Endodermal cell (in vitro differentiated cells): ENCODE measurements at places on chromosomes 13 and 19. TPM values are rescaled to one million over a fixed set of nuclear protein-coding genes. Genes with fewer than 3 reads are reported as not detected.
A peak's percentile ranks its signal among the peaks of the same experiment; 100 is the strongest.

- peaks cover 49% of the 10 kb centered on the region for H3K36me3 ChIP-seq
- H3K4me3 ChIP-seq = peak overlapping the region; percentile 99
- DNase-seq = peak; percentile 75
These were observed 2.5 kb downstream of the LDLR start for GRCh38 chr19:11091703-11092153.

- H3K27me3 ChIP-seq = no peaks in the 10 kb centered on the region
- H3K4me1 ChIP-seq = no peaks in the 10 kb centered on the region
- DNase-seq = no peak
These were observed 319.7 kb upstream of the TSHZ3 start for GRCh38 chr19:31668921-31669320.

- no peaks in the 10 kb centered on the region for H3K4me1 ChIP-seq
- no peak overlapping the region for H3K4me3 ChIP-seq
- H3K27ac ChIP-seq = no peak overlapping the region
- no peaks in the 10 kb centered on the region for H3K36me3 ChIP-seq
These were observed 3.7 kb downstream of the PSG9 start for GRCh38 chr19:43265664-43266025.

DNA sequence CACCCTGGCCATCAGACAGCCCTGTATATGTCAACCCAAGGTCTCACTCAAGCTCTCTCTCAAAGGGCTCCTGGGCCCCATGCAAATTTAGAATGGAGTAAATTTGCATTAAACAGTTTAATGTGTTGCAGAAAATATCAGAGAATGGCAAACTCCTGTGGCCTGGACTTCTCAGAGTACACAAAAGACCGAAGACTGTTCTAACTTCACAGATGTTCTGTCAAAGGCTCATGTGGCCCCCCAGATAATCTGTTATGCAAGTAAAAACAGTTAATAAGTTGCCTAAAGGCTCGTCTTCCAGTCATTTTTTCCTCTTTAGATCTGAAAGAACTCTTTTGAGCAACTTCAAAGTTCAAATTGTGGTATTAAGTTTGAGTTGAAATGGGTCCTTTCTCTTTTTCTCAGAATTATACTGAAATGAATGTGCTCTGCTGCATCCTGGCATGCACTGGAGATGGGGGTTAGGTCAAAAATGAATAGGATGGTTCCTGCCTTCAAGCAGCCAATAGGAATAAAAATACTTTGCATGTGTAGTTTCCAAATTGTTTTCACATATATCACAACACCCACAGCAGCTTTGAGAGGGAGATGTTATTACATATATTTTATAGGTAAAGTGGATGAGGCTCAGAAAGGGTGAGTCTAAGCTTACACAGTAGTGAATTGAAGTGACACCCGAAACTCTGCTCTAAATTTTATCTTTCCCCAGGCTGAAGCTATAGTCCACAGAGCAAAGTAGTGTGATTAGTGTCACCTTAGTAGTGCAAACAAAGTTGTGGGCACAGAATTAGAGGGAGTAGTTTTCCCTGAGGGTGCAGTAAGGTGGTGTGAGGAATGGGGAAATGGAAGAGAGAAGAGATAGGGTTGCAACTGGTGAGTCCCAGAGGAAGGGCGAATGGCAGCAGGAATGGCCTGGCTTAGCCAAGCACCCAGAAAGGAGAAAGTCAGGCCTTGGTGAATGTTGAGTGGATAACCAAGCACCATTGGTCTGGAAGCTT lies 205.0 kb upstream of the RFC3 start:
- H3K36me3 ChIP-seq = no peaks in the 10 kb centered on the region
- no peaks in the 10 kb centered on the region for H3K27me3 ChIP-seq
- H3K4me3 ChIP-seq = no peak overlapping the region
- H3K27ac ChIP-seq = peak overlapping the region; percentile 30

PLEKHA4 gene
- total RNA-seq = 7.0 to 10.7 TPM (median 7.2 TPM) in 3 replicates

CCDC169 gene
- 19.8 to 28.0 TPM (median 26.3 TPM) in 3 replicates for total RNA-seq

- no peak overlapping the region for H3K4me3 ChIP-seq
- H3K27ac ChIP-seq = no peak overlapping the region
- H3K36me3 ChIP-seq = no peaks in the 10 kb centered on the region
- H3K27me3 ChIP-seq = no peaks in the 10 kb centered on the region
- peak; percentile 12 for DNase-seq
- H3K4me1 ChIP-seq = no peaks in the 10 kb centered on the region
These were observed 279.9 kb downstream of the UQCRFS1 start for GRCh38 chr19:28933039-28933438.

VSTM2B gene
- 0.18 TPM in 1 of 2 replicates, not detected in the other for total RNA-seq

DNA sequence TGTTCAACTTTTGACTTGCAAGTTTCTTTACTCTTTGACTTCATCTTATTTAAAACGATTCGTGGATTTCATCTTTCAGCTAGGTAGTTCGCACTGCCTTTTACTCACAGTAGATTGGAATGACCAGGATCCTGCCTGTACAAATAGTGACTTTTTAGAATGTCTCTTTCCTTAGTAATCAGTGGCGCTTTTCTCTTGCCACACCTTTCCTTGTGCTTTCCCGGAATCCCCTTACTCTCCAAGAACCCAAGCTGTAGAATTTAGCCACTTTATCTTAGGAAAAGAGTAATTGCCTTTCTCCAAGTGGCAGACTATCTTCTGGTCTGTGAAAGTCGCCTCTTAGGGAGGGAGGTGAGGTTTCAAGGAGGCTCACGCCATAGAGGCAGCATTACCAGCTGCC lies 123.4 kb downstream of the LMO7 start:
- H3K36me3 ChIP-seq = no peaks in the 10 kb centered on the region
- H3K27me3 ChIP-seq = no peaks in the 10 kb centered on the region
- no peak overlapping the region for H3K4me3 ChIP-seq
- peaks cover 6% of the 10 kb centered on the region for H3K4me1 ChIP-seq
- no peak for DNase-seq

DNA sequence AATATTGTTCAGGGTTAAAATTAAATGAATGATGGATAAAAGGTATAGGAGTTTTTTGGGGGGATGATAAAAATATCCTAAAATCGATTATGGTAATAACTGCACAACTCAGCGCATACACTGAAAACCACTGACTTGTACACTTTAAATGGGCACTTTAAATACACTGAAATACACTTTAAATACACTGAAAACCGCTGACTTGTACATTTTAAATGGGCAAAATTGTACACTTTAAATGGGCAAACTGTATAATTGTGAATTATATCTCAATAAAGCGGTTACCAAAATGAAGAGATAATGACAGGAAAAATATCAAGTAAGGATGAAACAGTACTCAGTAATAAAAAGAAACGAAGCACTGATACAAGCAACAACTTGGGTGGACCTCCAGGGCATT lies 1.5 kb downstream of the LIG1 start:
- H3K36me3 ChIP-seq = peaks cover 14% of the 10 kb centered on the region
- H3K4me1 ChIP-seq = no peaks in the 10 kb centered on the region
- H3K27ac ChIP-seq = no peak overlapping the region
- H3K27me3 ChIP-seq = no peaks in the 10 kb centered on the region

DNA sequence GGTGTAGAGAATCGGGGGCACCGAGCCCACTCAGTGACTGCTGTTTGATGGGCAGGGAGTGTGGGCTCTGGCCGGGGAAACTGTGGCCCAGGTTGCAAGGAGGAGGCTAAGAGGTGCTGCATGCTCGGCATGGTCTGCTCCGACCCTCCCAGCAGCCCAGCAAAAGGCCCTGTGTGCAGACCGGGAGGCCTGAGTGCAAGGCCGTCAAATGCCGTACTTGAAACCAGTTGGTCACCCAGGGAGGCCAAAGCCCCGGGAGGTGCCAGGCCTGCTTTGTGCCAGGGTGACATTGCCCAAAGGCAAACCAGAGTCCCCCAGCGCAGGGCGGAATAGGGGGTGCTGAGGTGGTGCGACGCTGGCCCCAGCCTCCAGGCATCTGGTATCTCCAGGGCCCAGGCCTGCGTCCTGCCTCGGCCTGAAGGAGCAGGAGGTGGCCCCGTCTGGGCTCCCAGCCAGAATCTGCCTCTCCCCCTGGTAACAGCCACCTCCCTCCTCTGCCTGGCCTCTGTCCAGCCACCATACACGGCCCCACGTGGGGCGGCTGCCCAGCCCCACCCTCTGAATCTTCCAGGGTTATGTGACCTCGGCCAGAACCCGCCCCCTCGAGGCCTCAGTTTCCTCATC lies 4.0 kb downstream of the PIK3R2 start:
- peaks cover 13% of the 10 kb centered on the region for H3K36me3 ChIP-seq
- no peak for DNase-seq
- H3K4me3 ChIP-seq = no peak overlapping the region
- no peaks in the 10 kb centered on the region for H3K4me1 ChIP-seq
- H3K27me3 ChIP-seq = no peaks in the 10 kb centered on the region

DNA sequence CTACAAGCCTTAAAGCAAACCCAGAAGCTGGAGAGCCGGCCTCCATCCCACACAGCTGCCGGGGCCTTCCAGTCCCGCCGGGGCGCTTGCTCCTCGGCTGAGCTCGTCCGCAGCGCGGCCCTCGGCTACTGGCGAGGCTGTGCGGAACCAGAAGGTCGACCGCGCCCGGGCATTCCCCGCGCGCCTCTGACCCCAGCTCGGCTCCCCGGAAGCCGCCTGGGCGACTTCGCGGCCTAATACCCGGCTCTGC lies 863 bp downstream of the ANKRD10 start:
- peak overlapping the region; percentile 99 for H3K27ac ChIP-seq
- no peaks in the 10 kb centered on the region for H3K27me3 ChIP-seq
- peak overlapping the region; percentile 99 for H3K4me3 ChIP-seq
- peaks cover 24% of the 10 kb centered on the region for H3K36me3 ChIP-seq

GRCh38 chr13:105035092-105035491 lies 1500.4 kb downstream of the EFNB2 start:
- no peak overlapping the region for H3K27ac ChIP-seq
- H3K27me3 ChIP-seq = no peaks in the 10 kb centered on the region

DNA sequence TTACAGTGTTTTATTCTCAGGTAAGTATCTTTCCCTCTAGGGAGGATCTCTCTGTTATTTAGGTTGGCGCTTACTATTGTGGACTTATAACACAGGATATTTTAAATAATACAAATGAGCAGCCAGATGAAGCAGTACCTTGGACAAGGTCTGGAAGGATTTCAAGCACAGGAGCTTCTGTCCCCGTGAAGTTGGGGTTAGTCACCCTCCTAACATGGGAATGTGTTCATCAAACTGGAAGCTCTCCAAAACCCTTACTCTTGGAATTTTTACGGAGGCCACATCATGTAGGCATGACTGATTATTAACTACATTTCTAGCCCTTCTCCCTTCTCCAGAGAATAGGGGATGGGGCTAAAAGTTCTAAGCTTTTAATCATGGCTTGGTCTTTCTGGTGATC lies 38.3 kb upstream of the SPRY2 start:
- no peaks in the 10 kb centered on the region for H3K27me3 ChIP-seq
- no peaks in the 10 kb centered on the region for H3K36me3 ChIP-seq
- no peak for DNase-seq
- H3K4me1 ChIP-seq = no peaks in the 10 kb centered on the region
- H3K27ac ChIP-seq = no peak overlapping the region
- H3K4me3 ChIP-seq = no peak overlapping the region

ZNF730 gene
- total RNA-seq = 32.6 and 40.3 TPM in 2 replicates

- peak; percentile 79 for DNase-seq
- peak within 1 kb of the TSS; percentile 81 for H3K4me3 ChIP-seq
- H3K36me3 ChIP-seq = no peaks in the 10 kb centered on the region
- H3K27me3 ChIP-seq = no peaks in the 10 kb centered on the region
These were observed at the start of gene MYBPC2 for GRCh38 chr19:50432221-50433028. Gene MYBPC2 (plus strand): TSS chr19:50432892. CDS start chr19:50432954, 62 bp downstream.

CPT1C gene
- 43.0 to 60.8 TPM (median 59.7 TPM) in 3 replicates for total RNA-seq

DNA sequence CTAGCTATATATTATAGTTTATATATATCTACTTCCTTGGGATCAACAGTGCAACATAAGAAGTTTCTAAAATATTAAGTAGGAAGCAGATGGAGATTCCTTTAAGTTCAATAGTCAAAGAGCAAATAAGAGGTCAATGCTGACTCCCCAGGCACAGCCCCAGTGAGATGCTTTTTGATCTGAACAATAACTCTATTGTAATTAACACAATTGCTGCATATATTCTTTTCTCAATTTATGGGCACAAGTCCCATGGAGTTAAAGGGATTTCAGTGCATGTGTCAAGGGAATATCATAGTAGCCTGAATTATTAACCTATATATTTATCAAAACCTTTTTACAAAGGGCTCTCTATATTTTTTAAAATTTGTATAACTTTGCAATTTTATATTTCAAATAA lies 180.8 kb downstream of the SPRY2 start:
- H3K4me3 ChIP-seq = no peak overlapping the region
- H3K4me1 ChIP-seq = no peaks in the 10 kb centered on the region
- no peak overlapping the region for H3K27ac ChIP-seq
- no peaks in the 10 kb centered on the region for H3K36me3 ChIP-seq

GRCh38 chr19:7904074-7905020 lies 670 bp downstream of the MAP2K7 start:
- H3K4me1 ChIP-seq = no peaks in the 10 kb centered on the region
- no peak overlapping the region for H3K27ac ChIP-seq
- no peaks in the 10 kb centered on the region for H3K27me3 ChIP-seq
- peak overlapping the region; percentile 91 for H3K4me3 ChIP-seq
- peaks cover 15% of the 10 kb centered on the region for H3K36me3 ChIP-seq

ZNF816 gene
- total RNA-seq = 19.6 and 20.7 TPM in 2 replicates

SCGB2B2 gene
- 0.61 TPM in 1 of 3 replicates, not detected in the others for total RNA-seq

DNA sequence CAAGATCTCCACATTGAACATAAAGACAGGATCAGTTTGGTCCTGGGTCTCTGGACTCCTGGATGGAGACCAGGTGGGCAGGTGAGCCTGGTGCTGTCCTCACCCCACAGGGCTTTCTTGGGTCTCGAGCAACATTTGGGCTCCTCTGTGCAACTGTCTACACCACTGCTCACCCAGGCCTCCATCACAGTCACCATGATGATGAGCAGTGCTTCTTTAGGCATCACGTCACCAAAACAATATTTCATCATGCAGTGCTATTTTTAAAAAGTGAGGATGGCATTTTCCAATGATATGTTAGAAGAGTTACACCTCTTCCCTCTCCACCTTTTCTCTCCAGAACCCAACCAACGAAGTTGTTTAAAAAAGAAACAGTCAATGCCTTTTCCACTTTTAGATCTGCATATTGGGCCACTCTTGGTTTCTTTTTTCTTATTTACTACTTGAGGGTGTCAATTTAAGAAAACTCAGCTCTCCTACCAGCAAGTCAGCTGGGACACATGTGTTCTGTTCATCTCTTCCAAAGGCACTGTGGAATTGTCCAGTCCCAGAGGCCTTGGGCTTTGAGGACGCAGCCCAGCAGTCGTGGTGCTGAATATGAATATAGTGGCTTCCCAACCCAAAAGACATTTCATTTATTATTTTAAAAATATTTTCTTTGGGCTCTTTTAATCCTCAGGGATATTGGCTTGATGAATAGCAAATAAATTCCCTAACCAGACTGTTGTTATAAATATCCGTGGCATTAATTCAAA lies 405.7 kb downstream of the KCNRG start:
- no peak overlapping the region for H3K27ac ChIP-seq
- H3K4me1 ChIP-seq = no peaks in the 10 kb centered on the region
- DNase-seq = no peak

DNA sequence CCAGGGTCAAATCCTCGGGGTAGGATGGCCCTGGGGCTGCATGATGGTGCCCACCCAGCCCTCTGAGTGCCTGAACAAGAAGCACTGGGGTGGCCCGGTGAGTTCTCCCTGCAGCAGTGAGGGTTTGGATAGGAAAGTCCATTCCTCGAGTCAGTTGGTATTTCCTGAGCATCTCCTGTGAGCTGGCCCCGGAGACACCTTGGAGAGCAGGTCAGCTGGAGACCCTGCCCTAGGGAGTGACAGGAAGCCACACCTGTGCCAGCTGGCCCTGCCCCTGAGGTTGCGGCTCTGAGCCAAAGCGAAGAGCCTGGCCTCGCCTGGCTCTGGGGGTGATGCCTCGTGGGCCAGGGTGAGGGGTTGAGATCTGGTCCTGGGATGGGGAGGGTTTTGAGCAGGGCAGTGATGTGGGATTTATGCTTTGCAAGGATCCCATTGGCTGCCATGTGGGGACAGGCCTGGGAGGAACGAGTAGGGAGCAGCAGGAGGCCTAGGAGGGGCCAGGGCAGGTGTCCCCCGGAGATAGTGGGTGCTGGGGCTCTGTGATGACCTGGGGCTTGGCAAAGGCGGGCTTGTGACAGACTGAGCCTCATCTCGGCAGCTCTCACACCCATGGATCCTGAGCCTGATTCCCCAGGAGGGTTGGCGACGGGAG lies 16.0 kb downstream of the CRTC1 start:
- H3K4me1 ChIP-seq = peaks cover 8% of the 10 kb centered on the region
- H3K27ac ChIP-seq = no peak overlapping the region
- H3K36me3 ChIP-seq = no peaks in the 10 kb centered on the region
